ENCODE measurements at places on chromosomes 3 and 15. TPM values are rescaled to one million over a fixed set of nuclear protein-coding genes. Genes with fewer than 3 reads are reported as not detected.

NIPA2 gene
- 40.5 TPM for total RNA-seq

GOLGA6L7 gene
- not detected for total RNA-seq

DNA sequence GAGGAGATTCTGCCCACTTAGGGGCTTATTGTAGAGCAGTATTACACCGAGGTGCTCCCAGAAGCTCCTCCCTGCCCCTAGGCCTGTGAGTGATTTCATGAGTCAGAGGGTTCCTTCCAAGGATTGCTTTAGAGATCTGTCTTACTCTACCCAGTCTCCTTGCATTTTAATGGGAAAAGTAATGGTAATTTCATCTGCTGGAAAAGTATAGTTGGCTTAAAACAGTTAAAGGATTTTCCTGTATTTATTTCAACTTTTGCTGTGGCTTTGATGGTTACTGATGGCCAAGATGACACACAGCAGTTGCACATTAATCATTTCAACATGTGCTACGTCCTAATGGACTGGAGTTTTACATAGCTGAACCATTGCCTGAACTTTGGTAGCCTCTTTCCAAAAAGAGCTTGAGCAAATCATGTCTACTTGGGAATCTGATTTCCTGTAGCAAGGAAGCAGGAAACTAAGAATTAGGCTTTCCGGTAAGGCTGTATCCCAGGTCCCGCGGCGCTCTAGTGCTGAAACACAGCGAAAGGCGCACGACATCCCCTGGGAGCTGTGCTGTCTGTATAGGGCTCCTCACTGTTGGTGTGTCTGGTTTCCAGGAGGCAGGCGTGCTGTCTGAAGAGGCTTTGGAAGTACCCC lies 9.2 kb upstream of the PGPEP1L start:
- DNase-seq, result no peak

DNA sequence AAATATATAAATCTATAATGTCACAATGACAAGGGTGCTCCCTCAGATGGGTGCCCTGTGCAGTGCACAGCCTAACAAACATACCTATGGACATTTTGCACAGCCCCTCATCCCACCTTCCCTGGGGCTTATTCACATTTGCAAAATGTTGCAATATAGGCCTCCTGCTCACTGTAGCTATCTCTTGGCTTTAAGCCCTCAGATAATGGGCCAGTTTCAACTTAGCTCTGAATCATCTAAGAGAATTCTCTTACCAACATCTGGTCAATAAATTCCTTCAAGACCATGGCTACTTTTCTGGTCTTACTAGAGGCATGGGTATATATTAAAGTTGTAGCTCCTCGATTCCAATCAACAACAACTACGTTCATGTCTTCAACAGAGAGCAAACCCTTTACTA lies 17.9 kb downstream of the LIPH start:
- no peak for DNase-seq

DNA sequence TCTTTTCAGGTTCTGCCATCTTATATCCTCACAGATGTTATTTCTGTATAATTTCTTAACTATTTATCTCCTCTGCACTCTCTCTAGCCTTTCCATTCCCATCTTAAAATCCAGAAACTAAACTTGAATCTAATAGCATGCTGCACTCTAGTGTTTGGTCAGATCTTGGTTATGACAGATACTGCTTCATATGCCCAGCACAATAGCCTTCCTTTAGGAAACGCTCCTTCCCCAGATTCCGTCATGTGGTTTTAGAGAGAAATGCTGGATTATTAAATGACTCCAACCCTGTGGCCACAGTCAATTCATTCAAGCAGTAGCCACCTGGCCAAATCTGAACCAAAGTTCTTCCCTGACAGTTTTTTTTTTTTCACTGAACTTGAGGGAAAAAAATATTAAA lies 19.4 kb downstream of the RASGRP1 start:
- DNase-seq, result no peak

DNA sequence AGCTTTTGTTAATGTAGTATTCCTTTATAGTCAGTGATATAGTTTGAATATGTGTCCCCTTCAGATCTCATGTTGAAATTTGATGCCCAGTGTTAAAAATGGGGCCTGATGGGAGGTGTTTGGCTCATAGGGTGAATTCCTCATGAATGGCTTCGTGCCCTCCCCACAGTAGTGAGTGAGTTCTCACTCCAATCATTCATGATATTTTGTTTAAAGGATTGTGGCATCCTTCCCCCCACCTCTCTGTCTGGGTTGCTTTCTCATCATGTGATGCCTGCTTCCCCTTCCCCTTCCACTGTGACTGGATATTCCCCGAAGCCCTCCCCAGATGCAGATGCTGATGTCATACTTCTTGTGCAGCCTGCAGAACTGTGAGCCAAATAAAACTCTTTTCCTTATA lies 649.8 kb upstream of the NR2F2 start:
- no peak for DNase-seq

DNA sequence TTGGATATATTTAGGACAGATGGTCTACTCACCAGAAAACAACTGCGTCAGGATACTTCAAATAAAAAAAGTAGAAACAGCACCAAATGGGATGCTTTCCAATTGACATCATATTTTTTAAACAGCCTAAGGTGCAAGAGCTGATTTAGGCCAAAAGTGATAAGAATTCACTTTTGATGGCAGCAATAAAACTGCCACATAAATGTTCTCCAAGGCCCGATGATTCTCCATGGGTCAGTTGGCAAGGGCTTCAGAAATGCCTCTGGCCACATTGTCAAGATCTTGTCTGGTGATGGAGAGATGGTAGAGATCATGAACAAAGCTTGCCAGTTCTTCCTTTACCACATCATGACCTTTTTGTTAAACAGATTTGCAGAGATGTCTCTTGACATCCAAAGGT lies 38.9 kb downstream of the LDHAL6B start:
- no peak for DNase-seq

DNA sequence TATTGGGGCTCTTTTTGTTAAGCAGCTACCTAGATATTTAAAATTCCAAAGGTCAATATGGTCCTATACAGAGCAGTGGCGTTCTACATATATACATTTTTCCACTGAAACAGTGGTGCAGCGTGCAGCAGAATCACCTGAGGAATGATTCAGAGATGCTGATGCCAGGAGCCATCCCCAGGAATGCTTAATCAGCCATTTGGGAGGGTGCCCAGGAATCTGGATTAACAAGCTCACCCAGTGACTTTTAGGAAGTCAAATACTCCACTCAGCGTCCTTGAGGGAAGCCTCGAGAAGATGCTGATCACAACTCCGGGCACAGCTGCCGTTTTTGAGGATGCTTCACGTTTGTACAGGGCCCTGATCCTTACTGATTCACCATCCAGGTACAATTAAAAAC lies 82.6 kb upstream of the ARHGEF3 start:
- DNase-seq, result no peak

IMPDH2 gene
- 56.0 TPM for total RNA-seq

DNA sequence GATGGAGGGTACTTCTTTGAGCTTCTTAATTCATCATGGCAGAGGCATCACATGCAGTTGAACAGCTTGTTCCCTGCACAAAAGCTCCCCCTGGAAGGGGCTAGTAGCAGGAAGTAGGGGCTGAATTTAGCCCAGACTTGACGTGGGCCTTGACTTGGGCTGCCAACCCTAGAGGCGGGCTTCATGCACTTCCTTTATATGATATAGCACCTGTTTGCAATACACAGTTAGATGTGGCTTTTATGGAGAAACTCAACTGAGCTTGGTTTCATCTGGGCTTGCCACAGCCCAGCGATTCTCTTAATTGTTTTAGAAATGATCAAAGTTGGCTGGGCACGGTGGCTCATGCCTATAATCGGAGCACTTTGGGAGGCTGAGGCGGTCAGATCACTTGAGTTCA lies 33.7 kb upstream of the ADGRG7 start:
- DNase-seq, result no peak

DNA sequence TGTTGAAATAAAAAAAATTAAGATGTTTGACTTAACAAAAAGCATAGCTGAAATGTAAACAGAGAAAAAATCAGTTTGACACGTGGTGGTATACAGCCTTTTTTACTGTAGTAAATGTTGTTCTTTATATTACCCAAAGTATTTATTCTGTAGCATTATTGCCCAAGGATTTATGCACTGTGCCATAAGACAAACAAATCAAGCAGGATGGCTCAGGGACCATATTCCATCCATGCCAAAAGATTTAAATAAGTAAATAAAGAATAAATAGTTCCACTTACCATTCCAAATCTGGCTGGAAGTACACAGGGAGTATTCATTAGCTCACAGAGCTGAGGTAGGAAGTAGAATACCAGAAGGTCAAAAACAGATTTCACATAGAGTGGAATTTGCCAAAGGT lies 666.7 kb upstream of the CADM2 start:
- DNase-seq, result no peak

DNA sequence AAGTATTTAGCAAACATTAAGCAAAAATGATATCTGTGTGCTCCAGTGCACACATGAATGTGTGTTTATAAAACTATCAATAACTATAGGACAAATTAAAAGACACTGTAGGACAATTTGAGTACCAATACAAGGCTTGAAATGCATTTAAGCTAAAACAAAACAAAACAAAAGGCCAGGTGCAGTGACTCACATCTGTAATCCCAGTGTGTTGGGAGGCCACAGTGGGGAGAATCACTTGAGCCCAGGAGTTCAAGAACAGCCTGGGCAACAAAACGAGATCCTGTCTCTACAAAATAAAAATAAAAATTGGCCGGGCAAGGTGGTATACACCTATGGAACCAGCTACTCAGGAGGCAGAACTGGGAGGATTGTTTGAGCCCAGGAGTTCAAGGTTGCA lies 50.7 kb downstream of the CSNK1G1 start:
- DNase-seq, result no peak
